ENCODE measurements at places on chromosomes 13 and 19.

- no peak for DNase-seq
Observed at GRCh38 chr13:26471807-26472206, 85.7 kb upstream of the WASF3 start.

DNA sequence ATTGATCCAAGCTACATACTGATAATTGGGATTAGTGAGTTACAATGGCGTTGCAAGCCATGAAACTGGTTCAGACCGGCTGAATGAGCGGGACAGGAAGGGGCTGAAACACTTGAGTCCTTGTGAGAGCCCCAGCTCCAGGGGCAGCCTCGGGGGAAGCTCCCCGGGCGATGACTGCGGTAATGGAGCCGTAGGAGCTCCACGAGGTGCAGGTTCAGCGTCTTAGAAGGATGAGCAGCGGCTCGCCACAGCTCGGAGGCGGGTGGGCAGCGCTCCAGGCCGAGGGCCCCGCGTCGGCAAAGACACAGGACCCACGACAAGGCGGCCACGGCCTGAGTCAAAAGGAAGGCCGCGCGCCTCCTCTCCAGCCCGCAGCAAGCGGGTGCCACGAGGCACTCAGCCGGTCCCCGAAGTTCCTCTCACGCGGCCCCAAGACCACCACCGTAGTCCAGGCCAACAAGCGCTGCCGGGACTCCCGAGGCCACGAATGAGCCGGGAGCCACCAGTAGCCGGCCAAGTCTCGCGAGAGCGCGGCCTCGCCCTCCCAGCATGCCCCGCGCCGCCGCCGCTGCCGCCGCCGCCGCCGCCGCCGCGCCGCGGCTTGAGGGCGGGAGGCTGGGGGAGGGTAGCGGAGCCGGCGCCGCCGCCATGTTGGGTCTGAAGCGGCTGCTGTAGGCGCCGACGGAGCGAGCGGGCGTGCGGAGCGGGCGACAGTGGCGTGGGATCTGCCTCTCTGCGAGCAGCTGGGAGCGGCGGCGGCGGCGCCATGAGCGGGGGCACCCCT lies at the start of gene LSM14A:
TSS of gene LSM14A (plus strand) at position 628 of the 784 bp plus-strand sequence. CDS start at position 767, 139 bp downstream.
- peak; percentile 95 for DNase-seq

GRCh38 chr19:46372901-46373490 lies 26.1 kb downstream of the PPP5C start:
- no peak for DNase-seq

DNA sequence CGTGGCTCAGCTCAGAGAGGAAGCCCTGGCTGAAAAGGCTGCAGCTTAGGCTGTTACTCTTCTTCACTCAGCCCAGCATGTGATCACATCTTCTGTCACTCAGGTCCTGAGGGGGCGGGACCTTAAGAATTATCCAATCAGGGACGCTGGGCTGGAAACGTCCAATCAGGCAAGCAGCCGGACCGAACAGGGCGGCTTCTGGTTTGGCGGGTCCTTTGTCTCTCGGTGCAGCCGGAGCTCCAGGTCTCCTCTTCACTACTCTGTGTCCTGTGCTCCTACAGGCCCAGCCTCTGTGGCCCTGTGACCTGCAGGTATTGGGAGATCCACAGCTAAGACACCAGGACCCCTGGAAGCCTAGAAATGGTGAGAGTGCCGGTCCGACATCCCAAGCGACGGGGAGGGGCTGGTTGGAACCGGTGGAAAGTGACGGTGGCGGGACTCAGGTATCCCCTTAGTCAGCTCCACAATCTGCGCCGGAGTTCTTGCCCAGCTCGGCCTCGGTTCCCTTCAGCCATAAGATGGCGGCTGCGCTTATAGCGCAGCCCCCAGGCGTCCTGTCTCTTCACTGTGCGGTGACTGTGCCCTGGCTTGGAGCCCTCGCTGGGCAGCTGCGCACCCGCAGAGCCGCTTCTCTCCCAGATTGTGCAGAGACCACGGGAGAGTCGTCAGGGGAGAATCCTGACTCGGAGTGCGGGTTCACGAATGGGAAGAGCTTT lies at the start of gene ZNF93:
TSS of gene ZNF93 (plus strand) at position 218 of the 716 bp plus-strand sequence. CDS start at position 361, 143 bp downstream.
- peak; percentile 95 for DNase-seq

DNA sequence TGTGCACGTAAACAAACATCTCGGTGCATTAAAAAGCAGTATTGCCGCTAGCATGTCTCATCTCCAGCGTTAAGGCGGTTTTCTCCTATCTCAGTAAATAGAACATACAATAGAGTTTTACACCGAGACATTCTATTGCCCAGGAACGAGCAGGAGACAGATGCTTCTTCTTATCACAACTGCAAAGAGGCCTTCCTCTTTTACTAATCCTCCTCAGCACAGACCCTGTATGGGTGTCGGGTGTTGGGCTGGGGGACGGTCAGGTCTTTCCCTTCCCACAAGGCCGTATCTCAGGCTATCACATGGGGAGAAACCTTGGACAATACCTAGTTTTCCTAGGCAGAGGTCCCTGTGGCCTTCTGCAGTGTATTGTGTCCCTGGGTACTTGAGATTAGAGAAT lies 21.2 kb downstream of the ZNF233 start:
- no peak for DNase-seq

GRCh38 chr13:111280226-111280625 lies 40.2 kb upstream of the TEX29 start:
- DNase-seq, result no peak

GRCh38 chr13:36673838-36674326 lies at the start of gene SERTM1:
Gene SERTM1 (plus strand): TSS chr13:36674020. CDS start chr13:36695079, 21,059 bp downstream.
- DNase-seq, result no peak

GRCh38 chr19:3294080-3294850 lies 69.8 kb downstream of the CELF5 start:
- DNase-seq, result no peak

DNA sequence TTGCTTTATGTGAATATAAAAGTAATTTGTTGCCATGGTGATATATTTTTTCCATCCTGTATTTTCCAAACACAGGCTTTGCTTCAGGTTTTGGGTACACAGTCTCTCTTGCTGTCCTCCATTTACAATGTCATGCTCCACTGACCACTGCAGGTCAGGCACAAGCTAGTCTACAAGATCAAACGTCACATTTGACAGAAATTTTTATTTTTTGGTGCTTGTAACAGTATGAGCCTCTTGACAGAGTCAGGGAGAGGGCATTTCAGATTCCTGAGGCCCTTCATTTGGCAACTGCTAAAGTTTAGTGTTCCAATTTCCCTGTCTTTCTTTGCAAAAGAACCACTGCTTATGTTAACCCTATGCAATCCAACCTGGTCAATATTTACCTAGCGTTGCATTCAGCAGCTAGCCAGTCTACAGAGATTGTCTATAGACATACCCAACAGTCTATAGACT lies 175.0 kb downstream of the RFC3 start:
- no peak for DNase-seq

DNA sequence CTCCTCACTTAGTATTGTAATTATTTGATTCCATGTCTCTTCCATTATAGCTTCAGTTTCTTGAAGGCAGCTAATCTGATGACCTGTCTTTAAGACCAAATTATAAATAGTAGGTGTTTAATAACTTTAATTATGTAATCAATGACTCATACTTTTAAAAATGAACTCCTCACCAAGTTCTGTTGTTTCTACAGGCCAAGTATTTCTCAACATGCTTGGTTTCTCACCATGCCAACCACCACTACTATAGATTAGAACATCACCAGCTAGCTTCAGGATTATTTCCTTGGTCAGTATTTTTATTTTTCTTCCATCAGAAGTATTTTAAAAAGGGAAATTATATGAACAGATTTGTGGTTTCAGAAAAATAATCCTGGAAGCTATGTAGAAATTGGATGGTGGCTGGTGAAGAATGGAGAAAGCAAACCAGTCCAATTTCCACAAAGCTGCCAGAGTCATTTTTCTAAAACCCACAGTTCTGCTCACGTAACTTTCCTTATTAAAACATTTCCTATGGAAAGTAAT lies 237.7 kb upstream of the DACH1 start:
- no peak for DNase-seq

DNA sequence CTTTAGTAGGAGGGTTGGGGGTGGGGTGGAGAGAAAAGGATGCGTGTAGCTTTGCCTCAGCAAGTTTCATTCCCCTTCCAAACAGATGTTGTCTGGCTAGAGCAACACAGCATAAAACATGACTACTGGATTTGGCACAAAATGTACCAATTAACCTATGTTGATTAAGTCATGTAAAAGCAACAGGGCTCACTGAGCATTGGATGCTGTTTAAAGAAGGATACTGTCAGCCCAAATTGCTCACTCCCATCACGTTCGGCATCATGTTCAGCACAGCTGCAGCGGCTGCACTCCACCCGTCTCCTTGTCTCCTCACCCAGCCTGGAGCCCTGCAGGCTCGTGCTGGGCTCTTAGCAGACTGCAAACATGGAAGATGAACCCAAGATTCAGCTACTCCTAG lies 77.5 kb downstream of the DLEU7 start:
- DNase-seq, result no peak

- DNase-seq, result peak; percentile 41
Observed at GRCh38 chr19:18233224-18233825, 7.1 kb upstream of the PDE4C start.

DNA sequence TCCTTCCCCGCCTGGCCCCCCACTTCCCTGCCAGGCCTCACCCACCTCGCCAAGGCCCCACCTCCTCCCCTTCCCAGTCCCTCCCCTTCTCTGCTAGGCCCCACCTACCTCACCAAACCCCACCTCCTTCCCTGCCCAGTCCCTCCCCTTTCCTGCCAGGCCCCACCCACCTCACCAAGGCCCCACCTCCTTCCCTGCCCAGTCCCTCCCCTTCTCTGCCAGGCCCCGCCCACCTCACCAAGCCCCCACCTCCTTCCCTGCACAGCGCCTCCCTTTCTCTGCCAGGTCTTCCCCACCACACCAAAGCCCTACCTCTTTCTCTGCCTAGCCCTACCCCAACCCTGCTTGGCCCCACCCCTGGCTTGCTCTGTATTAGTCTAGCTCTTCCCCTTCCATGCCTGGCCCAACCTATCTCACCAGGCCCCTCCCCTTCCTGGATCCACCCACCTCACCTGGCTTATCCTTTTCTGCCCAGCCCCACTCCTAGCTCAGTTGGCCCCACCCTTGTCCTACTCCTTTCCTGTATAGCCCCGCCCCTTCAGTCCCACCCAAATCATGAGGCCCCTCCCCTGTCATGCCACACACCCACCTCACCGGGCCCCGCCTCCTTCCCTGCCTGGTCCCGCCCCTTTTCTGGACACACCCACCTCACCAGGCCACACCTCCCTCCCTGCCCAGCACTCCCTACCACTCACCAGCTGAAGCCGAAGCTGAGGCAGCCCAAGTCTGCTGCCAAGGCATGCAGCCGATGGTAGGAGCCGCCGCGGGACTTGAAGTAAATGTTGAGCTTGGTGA lies 16.2 kb downstream of the CERS1 start:
- peak; percentile 21 for DNase-seq

DNA sequence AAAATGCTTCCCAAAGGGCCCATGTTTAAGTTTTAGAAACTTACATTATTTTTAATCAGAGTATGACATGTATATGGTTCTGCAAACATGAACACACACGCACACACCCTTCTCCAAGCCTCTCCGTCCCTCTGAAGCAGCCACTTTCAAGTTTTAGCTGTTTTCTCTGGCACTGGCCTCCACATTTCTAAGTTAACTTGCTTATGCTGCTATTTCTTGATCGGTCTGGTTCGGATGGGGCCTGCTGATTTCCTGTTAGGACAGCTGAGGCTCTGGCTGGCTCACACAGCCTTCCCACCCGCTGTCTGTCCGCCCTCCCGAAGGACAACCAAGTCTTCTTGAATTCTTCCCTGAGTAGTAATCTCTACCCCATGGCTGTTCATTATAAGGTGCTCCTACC lies 4.4 kb downstream of the SPC24 start:
- DNase-seq, result no peak

DNA sequence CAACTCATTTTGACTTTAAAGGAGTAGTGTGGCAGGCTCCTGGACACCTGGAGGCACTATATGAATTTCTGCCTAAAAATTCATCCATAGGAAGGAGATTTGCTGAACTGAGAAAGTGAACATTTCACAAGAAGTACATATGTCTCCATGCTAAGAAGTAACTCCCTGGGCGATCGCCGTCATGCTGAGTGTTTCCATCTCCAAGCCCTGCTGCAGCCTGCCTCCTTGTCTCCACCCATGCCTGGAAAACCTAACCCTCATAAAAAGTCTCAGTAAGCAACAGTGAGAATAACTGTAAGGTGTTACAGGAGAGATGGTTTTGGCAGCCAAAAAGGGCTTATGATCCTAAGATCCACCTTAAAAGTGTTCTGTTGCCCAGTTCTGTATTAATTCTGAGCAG lies 251.3 kb downstream of the SHISA2 start:
- no peak for DNase-seq

DNA sequence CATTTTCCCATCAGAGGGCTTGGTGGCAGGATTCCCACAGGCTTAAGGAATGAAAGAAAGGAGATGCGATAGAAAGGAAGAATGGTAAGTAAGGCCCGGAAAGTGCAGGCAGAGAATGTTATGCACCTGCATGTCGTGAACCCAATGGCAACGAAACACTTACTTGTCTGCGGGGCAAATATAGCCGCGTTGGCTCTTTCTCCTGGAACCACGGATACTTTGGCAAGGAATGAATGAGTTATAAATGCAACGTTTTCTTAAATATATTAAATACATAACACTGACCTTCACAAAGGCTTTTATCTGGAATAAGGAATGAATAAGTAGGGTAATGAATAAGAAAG lies 192.1 kb downstream of the KATNAL1 start:
- no peak for DNase-seq

DNA sequence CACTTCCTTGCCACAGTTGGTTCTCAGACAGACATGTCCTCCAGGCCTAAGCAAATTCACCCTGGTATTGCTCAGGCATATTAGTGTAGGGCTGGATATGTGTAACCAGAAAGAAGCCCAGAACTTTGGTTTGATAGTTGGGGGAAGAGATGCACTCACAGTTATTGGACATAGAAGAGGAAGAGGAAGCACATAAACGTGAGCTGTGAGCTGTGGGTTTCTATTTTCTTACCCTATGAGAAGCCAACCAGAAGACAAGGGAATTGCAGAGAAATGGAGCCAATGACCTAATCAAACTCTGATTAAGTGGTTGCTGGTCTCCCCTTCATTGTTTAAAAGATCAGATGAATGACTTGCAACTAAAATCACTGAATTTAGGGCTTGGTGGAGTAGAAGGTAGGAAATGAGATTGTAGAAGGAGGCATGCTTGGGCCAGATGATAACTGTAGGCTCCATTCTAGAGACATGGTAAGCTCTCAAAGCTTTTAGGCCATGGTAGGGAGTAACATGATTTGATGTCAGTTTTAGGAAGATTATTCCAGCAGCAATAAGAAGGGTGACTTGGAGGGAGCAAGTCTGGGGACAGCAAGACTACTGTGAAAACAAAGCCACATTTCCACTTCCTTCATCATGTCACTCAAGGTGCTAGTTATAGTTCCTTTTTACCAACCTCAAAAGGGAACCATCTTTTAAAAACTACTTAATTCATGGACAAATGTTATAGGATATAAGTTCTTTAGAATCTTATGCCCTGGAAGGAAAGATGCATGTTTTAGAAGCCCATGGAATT lies 24.1 kb upstream of the WDFY2 start:
- no peak for DNase-seq
